LHCN-M2 (cell line): ENCODE measurements at places on chromosomes 6 and 20. TPM values are rescaled to one million over a fixed set of nuclear protein-coding genes. Genes with fewer than 3 reads are reported as not detected.

DNA sequence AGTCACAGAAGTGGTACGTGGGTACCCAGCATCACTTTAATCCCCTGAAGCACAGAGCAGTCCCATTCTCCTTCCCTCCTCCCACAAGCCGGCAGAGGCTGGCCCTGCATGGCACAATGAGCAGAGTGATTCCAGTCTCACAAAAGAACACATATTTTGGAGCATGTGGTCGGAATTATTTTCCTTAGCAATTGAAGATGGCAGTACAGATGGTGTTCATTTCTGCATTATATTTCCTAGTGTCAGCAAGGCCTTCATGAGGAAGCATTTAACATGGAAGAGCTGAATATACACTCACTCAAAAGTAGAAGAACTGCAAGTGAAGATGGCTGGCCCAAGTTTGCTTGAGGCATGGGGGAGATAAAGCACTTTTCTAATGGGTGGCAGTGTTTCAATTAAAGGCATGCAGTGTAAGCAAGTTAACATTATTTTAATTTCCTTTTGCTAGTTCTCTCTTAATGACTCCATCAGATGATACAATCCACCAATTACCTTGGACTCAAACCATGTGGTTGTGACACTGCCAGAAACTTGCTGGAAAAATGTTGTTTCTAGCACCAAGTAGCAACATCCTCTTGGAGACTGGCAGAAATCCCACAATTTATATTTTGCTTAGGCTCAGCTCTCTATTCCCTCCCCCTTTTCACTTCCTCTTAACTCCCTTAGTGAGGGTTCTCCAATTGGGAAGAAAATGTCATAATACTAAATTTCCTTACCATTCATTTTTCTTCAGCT is 74.4 kb downstream of the ARHGAP18 start:
- DNase-seq: peak; percentile 36

Gene NRN1
- 40.7 and 41.2 TPM in 2 replicates for total RNA-seq

GRCh38 chr20:57450931-57451330 is 59.7 kb downstream of the RBM38 start:
- no peak for DNase-seq

- no peak for DNase-seq
Observed at GRCh38 chr6:11324453-11325015, 92.1 kb upstream of the NEDD9 start.

- DNase-seq: no peak
Observed at GRCh38 chr6:4124351-4124750, 11.0 kb downstream of the ECI2 start.

GRCh38 chr6:131134980-131135243 is 355 bp upstream of the AKAP7 start:
- DNase-seq: no peak
